ENCODE measurements at places on chromosomes 13 and 19.

GRCh38 chr13:94009701-94010100, 469.8 kb downstream of the DCT start:
- DNase-seq: no peak

GRCh38 chr13:99144306-99144705, 56.3 kb upstream of the UBAC2 start:
- no peak for DNase-seq

DNA sequence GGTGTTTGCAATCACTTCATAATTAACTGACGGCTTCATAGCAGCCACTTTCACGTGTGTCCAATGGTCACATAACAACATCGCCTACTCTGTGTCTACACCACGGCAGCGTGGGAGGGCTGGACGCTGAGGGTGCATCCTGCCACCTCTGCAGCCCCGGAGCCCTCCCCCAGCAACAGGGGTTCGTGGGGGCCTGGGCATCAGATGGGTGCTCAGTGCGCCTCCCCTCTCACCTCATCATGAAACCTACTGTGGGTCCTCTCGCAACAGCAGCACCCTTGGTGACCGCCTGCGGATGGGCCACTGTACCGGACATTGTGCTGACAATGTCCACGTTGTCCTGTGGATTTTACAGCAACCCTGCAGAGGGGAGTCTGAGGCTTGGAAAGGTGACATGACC, 193.5 kb downstream of the UQCRFS1 start:
- no peak for DNase-seq

DNA sequence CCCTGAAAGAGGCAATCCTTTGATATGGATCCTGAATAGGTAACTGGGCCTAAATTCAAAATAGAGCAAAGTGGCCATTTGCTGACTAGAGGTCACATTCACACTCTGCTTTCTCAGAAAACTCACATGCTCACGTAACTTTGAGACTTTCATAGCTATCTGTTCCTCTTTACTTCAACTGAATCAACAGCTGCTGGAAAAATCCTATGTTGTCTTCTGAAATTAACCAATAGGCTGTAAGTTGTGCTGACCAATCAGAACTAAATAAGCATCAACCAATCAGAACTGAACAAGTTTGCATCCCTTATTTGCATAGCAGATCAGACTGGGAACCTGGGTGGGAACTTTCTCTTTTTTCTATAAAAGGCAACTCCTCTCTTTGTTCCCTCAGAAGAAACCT, 24.0 kb upstream of the TBC1D4 start:
- DNase-seq: no peak

GRCh38 chr13:31394506-31394905, 194.7 kb downstream of the B3GLCT start:
- DNase-seq: no peak

DNA sequence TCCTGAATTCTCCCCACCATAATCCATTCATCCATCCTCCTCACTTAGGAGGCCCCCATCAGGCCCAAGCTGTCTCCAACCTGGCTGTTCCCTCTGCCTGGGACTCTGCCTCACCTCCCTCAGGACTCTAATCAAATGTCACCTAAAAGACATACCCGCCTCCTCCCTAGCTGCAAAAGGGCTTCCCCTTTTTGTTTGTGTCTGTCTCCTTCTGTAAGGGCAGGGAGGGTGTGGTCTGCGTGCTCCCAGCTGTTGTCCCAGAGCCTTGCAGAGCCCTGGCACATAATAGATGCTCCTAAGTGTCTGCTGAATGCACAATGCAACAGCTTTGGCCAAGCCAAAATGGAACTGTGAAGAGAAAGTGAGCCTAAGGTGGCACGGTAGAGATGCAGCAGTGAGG, 4.4 kb downstream of the TRIR start:
- DNase-seq: no peak

Data from mesendoderm (in vitro differentiated cells).